ENCODE measurements at places on chromosomes 5 and 9.

DNA sequence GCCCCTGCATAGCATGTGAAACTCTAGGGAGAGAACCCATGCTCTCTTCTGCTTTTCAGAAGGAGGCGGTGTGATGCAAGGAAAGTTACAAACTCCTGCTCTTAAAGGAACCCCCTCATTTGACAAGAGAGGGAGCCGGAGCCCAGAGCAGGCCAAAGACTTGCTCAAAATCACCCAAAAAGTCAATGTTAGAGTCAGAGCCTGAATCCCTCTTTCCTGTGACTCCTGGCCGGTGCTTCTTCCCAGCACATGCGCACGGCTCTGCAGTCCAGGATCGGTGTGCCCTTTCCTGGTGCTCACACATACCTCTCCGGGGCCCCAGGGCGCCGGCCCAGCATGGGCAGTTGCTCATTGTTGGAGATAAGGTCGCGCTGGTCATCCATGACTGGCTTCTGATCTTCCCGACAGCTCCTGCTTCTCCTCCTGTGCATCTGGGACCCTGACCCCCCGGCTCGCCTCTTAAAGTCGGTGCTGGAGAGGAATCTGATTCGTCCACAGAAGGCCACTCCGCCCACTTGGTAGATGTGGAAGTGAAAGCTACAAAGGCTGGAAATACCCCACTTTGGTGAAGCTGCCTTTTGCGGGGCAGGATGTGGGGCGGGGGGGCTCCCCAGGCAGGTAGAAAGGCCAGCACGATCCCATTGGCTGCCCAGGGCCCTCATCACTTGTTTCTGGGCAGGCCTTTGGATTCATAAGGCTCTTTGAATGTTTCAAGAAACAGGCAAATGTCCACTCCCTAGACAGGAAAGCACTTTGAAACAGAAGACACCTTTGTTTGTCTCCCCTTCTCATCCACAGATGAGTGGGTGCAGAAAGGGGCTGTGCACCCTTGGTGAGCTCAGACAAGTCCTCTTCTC lies at the start of gene CD74:
Gene CD74, minus strand, starts transcription at position 592 of the 857 bp plus-strand sequence. Its CDS starts 161 bp downstream, at position 431.
- DNase-seq = peak; percentile 92

DNA sequence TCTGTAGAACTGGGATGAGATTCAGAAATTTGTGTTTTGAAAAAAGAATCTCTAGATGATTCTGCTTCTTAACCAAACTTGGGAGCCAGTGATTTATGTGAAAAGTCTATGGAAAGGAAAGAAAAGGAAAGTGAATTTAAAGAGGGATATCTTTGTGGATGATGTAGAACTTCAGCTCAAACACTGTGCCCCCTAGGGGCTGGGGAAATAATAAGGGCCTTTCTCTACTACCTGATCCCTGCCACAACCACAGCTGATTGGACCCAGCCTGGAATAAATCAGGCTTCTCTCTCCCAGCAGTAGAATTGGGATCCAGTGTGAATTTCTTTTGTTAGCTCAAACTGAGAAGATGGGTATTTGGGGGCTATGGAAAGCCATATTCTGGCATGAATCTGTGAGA lies 155.0 kb downstream of the PRELID2 start:
- DNase-seq = no peak

- no peak for DNase-seq
Measured at GRCh38 chr5:164433106-164433870, 927.9 kb downstream of the MAT2B start.

GRCh38 chr5:80172067-80172695 lies 83.7 kb downstream of the SERINC5 start:
- no peak for DNase-seq

DNA sequence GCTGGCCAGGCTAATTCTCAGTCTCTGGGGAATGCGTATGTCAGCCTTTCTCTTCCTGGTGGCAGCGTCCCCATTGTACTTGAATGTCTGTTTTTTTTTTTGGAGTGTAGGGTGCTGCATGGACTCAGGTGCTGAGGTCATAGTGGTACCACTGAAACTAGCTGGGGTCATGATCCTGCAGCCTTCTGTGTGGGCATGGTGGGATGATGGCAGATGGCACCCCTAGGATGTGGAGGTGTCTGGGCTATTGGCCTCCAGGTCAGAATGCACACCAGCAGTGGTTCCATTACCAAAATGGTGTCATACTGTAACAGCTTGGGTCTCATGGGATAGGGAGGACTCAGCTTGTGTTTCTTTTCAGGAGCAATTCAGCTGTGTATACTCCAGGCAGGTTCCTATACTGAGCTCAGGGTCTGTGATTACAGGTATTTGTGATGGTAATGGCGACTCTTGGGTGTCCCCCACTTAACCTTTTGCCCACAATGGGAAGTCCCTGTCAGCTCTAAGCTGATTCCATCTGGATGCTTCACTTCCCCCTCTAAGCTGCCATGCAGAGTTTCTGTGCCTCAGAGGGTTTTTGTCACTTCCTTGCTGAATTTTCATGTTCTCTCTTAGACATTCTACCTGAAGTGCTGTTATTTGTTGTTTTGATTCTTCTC lies 17.9 kb downstream of the HSD17B4 start:
- DNase-seq = no peak
